ENCODE measurements at places on chromosomes 3 and 15.

GRCh38 chr15:41970456-41970855, 1.9 kb downstream of the EHD4 start:
- no peak overlapping the region for H3K27ac ChIP-seq
- no peak for DNase-seq
- H3K36me3 ChIP-seq: no peaks in the 10 kb centered on the region
- H3K27me3 ChIP-seq: peaks cover 27% of the 10 kb centered on the region
- no peak overlapping the region for H3K4me3 ChIP-seq

- no peak for DNase-seq
- no peaks in the 10 kb centered on the region for H3K36me3 ChIP-seq
- H3K27me3 ChIP-seq: peaks cover 10% of the 10 kb centered on the region
- H3K4me1 ChIP-seq: no peaks in the 10 kb centered on the region
- no peak overlapping the region for H3K4me3 ChIP-seq
Observed at GRCh38 chr3:139555249-139555648, 15.7 kb upstream of the RBP1 start.

DNA sequence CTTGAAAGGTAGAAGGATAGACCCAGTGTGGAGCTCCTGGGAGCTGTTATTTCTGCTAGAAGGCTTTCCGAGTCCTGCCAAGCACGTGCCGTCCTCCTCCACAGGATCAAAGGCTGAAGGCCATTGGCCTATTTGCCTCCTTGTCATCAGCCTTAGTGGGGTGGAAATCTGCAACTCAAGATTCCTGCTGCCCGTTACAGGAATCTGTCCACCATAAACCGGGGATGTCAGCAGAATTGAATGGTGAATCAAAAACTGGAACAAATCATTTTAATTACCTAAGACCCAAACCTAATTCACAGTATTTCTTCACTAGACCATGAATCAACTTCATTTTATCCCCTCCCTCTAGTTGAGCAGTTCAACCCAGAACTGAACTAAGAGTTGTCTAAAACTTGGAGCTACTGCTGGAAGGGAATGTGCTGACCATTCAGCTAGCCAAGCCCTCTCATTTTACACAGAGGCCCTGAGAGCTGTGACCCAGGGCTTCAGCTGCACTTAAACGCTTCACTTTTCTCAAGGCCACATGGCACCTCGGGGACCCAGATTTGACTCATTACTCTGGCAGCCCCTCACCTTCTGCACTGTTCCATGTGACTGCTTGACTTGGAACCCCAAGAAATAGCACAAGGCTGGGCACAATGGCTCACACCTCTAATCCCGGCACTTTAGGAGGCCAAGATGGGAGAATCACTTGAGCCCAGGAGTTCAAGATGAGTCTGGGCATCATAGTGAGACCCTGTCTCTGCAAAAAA, 36.8 kb upstream of the KIF23 start:
- DNase-seq: no peak
- H3K27ac ChIP-seq: no peak overlapping the region
- no peak overlapping the region for H3K4me3 ChIP-seq
- H3K4me1 ChIP-seq: no peaks in the 10 kb centered on the region

GRCh38 chr3:2510591-2511145, 412.0 kb downstream of the CNTN4 start:
- DNase-seq: no peak
- H3K27ac ChIP-seq: no peak overlapping the region
- H3K4me3 ChIP-seq: no peak overlapping the region

- no peaks in the 10 kb centered on the region for H3K4me1 ChIP-seq
- no peak for DNase-seq
- H3K36me3 ChIP-seq: no peaks in the 10 kb centered on the region
- H3K4me3 ChIP-seq: no peak overlapping the region
Observed at GRCh38 chr3:128581566-128581965, 69.1 kb downstream of the RPN1 start.

DNA sequence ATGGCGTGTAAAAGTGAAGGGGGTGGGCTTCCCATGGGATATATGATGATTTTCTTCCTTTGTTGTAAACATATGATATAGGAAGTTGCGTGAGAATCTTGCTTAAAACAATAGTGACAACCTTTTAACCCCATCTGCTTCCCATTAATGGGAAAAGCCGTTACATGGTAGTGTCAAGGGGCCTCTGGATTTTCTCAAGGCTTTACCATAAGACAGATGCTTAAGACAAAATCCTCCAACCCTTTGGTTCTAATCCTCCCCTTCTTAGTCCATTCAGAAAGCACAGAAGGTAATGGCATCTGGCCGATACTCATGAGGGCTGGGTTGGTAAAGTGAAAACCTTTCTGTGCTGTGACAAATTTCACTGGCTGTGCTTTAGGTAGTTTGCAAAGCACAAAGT, 25.0 kb downstream of the DPH3 start:
- no peaks in the 10 kb centered on the region for H3K36me3 ChIP-seq
- H3K4me3 ChIP-seq: no peak overlapping the region
- no peaks in the 10 kb centered on the region for H3K27me3 ChIP-seq
- no peaks in the 10 kb centered on the region for H3K4me1 ChIP-seq

- H3K4me1 ChIP-seq: no peaks in the 10 kb centered on the region
- no peaks in the 10 kb centered on the region for H3K27me3 ChIP-seq
- no peak overlapping the region for H3K27ac ChIP-seq
- no peak overlapping the region for H3K4me3 ChIP-seq
Observed at GRCh38 chr3:76509179-76509830, 530.6 kb upstream of the ROBO2 start.

DNA sequence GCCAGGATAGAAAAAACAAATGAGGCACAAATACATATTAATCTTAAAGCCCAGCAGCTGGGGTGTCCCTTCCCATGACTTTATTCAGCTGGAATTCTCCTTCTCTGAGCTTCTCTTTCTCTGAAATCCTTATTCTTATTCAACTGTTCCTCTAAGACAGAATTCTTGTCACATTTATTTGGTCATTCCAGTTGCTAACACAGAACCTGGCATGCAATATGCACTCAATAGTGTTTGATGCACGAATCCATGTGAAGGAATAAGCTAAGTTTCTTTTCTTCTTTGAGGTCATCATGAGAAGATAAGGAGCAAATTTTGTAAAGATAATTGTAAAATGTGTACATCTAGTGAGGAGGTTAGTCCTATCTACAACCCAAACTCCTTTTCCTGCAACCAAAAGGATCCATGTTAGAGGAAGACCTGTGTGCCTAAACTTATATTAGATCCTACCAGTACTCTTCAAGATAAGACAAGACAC, 154.2 kb upstream of the KCNMB2 start:
- DNase-seq: no peak
- H3K27me3 ChIP-seq: no peaks in the 10 kb centered on the region

DNA sequence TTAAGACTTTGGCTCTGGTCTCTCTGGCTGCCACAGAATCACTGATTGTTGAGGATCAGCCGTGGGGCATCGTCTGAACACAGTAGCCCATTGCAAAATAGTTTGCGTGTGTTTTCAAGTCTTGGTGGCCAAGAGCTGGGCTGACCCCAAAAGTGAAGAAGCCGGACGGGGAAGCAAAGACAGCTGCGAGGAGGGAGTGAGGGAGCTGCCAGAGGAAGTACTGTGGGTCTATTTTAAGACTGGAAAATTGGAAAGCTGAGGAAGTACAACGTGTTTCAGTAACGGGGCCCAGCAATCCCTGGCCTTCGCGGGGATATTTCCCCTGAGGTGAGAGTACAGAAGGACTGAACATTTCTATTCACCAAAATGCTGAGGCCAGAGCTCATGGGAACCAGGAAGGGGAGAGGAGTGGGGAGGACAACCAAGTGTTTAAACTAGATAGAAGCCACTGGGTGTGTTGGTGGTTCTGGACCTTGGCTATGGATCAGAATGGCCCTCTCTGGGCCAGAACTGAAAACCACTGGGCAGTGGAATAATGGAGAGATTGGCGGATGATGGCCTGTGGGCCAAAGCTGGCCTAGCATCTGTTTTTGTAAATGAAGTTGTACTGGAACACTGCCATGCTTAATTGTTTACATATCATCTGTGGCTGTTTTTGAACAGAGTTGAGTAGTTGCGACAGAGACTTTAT, 34.1 kb upstream of the LIMD1 start:
- DNase-seq: no peak
- H3K4me1 ChIP-seq: no peaks in the 10 kb centered on the region
- no peaks in the 10 kb centered on the region for H3K36me3 ChIP-seq
- no peak overlapping the region for H3K4me3 ChIP-seq

- no peak overlapping the region for H3K27ac ChIP-seq
- H3K36me3 ChIP-seq: no peaks in the 10 kb centered on the region
- peaks cover under 1% of the 10 kb centered on the region for H3K27me3 ChIP-seq
Observed at GRCh38 chr15:77821188-77821958, 188.7 kb upstream of the LINGO1 start.

- no peaks in the 10 kb centered on the region for H3K4me1 ChIP-seq
- no peaks in the 10 kb centered on the region for H3K36me3 ChIP-seq
- H3K27me3 ChIP-seq: peaks cover 26% of the 10 kb centered on the region
- no peak overlapping the region for H3K4me3 ChIP-seq
- DNase-seq: no peak
Observed at GRCh38 chr3:194995922-194996321, 275.0 kb downstream of the XXYLT1 start.

DNA sequence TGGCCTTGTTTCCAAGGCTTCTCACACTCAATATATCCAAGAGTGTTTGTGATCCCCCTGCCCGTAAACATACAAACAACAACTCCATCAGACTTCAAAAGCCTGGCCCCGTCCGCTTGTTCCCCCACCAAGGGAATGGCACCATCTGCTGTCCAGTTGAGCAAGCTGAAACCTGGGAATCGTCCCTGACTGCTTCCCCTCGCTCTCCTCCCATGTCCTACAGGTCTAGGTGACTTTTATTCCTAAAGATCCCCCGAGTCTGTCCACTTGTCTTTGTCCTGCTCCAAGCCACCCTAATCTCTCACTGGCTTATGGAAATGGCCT, 27.9 kb upstream of the FAM174B start:
- H3K27ac ChIP-seq: no peak overlapping the region
- H3K4me1 ChIP-seq: no peaks in the 10 kb centered on the region
- DNase-seq: no peak

DNA sequence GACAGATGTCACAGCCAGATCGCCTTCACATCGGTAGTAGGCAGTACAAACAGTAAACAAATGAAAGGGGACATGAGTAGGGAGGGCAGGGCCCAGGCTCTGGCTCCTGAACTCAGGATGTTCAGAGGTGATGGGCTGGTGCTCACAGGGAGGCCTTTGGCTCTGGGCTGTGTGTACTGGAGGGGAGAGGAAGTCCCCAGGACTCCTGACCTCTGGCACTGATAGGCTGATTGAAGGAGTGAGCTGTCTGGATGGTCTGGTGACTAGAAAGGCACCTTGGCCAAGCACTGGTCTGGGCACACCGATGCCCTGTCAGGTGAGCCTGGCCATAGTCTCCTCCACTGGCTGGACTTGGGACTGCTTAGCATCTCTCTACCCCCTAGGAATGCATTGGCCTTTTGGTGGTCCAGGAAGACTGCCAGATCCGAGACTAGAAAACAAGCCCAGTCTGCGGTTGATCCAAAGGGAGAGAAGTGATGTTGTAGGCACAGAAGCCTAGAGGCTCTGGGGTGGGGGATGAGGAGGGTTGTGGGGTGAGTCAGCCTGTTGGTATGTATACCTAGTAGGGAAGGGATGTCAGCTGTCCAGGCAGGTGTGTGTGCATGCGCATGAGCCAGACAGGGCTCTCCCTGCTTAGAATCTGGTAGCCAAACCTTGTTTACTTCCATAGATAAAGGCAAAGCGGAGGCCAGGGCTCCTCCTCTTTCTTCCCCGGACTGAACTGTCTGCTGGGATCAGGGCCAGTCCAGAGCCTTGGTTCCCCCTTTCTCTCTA, 1.9 kb downstream of the SPINT1 start:
- no peak overlapping the region for H3K4me3 ChIP-seq
- H3K4me1 ChIP-seq: peaks cover 10% of the 10 kb centered on the region
- no peak for DNase-seq
- no peak overlapping the region for H3K27ac ChIP-seq
- H3K36me3 ChIP-seq: no peaks in the 10 kb centered on the region

All from DND-41 (cell line).